NCI-H446 treated with DMSO at 0.1 percent for 48 hours (cell line): ENCODE measurements at places on chromosomes 4 and X.

DNA sequence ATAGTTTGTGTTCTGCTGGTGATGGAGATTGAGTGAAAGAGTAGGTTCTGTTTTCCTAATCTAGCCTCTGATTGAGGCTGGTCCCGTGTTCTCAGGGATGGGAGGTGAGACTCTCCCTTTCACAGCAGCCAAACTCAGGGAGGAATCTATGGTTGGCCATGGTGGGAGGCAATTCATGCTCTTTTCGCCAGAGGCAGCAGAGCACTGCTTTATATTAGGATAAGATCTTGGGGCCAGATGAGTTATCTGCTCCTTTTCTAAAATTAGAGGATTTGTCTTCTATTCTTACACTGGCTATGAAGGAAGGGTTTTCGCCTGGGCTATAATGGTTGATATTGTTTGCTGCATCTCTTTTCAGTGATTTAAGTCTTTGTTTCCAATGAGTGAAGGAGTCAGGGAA lies 63.9 kb upstream of the NLGN4X start:
- DNase-seq: no peak

DNA sequence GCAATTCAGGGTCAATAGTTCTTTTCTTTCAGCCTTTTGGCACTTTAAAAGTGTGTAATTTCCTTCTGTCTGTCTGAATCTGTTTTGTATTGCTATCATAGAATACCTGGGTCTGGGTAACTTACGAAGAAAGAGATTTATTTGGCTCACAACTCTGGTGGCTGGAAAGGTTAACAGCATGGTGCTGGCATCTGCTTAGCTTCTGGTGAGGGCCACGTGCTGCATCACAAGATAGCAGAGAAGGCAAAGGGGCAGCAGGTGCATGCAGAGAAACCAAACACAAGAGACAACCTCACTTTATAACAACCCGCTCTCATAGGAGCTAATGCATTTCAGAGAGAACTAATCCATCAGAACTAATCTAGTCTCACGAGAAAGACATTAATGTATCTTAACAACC lies 18.8 kb downstream of the RGN start:
- no peak for DNase-seq

GRCh38 chr4:83153417-83153816 lies 38.9 kb upstream of the PLAC8 start:
- no peak for DNase-seq

DNA sequence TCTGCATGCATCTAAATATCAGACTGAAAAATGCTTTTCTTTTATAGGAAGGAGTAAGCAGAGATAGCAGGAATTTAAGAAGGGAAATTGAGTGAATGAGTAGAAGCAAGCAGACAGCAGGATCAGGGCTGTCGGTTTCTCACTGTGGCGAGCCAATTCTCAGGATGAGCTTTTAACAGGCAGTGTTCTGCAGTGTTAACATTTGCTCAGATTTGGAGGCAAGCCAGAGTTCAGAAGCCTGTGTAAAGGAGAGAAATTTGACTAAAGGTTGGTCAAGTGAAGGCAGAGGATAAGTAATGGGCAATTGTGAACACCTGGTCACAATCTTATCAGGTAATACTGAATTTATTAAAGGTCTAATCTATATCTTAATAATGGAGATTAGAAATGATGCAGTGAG lies 133.3 kb upstream of the MAGEB16 start:
- no peak for DNase-seq

- no peak for DNase-seq
Observed at GRCh38 chr4:66430856-66431255, 760.6 kb upstream of the EPHA5 start.

DNA sequence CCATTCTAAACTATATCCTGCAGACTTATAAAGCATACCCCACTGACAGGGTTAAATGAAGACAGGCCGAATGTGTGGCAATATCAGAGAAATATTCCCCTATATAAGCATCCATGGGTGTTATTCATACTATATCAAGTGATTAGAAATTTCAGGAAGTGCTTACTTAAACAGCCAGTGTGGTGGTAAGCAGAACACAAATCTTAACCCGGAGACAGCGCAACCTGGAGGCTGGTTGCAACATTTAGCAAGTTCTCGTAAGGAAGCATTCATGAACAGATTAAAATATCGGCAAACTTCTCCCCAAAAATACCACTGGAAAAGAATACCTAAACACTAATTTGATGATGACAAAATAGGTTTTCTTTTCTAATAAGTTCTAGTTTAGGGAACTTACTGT lies 261.2 kb downstream of the CBLL2 start:
- DNase-seq: no peak

DNA sequence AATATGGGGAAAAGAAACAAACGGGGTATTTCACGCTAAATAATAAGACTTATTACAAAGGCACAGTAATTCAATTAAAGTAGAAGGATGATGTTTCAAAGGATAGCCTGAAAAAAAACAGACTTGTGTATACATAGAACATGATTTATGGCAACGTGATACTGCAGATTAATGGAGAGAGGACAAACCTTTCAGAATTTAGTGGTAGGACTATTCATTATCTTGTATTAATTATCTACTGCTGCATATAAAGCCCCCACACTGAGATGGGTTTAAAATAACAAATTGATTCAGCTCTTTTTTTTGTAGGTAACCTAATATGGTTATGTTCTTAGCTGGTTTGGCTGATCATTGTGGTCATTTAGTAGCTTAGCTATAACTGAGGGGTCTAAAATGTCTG lies 1269.0 kb downstream of the FSTL5 start:
- no peak for DNase-seq
